ENCODE measurements at places on chromosomes 3 and 15.
A peak's percentile ranks its signal among the peaks of the same experiment; 100 is the strongest.

- no peak overlapping the region for H3K27ac ChIP-seq
- H3K4me1 ChIP-seq = no peaks in the 10 kb centered on the region
- H3K4me3 ChIP-seq = no peak overlapping the region
- peaks cover 59% of the 10 kb centered on the region for H3K36me3 ChIP-seq
- DNase-seq = no peak
Measured at GRCh38 chr3:44926921-44927320, 49.1 kb downstream of the ZDHHC3 start.

GRCh38 chr3:131353986-131354385 lies 27.6 kb upstream of the NUDT16 start:
- H3K27me3 ChIP-seq = no peaks in the 10 kb centered on the region
- no peaks in the 10 kb centered on the region for H3K36me3 ChIP-seq
- no peak overlapping the region for H3K27ac ChIP-seq
- H3K4me3 ChIP-seq = no peak overlapping the region
- H3K4me1 ChIP-seq = peaks cover 3% of the 10 kb centered on the region
- DNase-seq = no peak

DNA sequence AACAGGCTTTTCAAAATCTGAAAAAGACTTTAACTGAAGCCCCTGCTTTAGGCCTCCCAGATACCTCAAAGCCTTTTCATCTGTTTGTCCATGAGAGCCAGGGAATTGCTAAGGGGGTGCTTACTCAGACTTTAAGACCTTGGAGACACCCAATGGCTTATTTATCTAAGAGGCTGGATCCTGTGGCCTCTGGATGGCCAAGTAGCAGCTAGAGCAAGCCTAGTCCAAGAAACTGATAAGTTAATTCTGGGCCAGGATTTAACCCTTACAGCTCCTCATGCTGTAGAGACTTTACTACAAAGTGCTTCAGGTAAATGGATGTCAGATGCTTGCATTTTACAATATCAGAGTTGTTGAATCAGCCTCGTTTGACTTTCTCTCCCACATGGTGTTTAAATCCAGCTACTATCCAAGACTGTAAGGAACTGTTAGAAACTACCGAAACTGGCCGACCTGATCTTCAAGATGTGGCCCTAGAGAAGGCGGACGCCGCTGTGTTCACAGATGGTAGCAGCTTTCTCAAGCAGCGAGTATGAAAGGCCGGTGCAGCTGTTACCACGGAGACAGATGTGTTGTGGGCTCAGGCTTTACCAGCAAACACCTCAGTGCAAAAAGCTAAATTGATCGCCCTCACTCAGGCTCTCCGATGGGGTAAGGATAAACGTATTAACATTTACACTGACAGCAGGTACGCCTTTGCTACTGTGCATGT lies 3.3 kb downstream of the DET1 start:
- H3K27ac ChIP-seq = no peak overlapping the region
- H3K27me3 ChIP-seq = no peaks in the 10 kb centered on the region
- peaks cover 3% of the 10 kb centered on the region for H3K4me1 ChIP-seq

DNA sequence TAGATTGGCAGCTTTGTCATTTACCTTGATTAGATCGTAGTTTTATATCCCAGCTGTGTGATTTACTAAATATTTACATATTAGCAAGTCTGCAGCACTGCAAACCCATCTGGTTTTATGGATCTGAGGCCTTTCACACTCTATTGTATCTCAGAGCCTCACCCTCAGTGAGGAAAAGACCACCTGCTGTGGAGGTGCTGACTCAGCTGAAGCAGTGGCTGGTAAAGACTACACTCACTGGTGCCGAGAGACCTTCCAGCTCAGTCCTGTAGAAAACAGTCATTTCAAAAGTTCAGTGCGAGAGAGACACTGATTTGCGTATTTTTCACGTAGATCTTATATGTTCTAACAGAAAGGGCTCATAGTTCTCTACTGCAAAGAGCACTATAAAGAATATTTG lies 307.8 kb upstream of the TPM1 start:
- no peaks in the 10 kb centered on the region for H3K4me1 ChIP-seq
- peaks cover 47% of the 10 kb centered on the region for H3K36me3 ChIP-seq
- no peak overlapping the region for H3K27ac ChIP-seq
- no peaks in the 10 kb centered on the region for H3K27me3 ChIP-seq
- no peak for DNase-seq

GRCh38 chr15:36701336-36701735 lies 121.9 kb downstream of the CDIN1 start:
- H3K36me3 ChIP-seq = no peaks in the 10 kb centered on the region
- no peaks in the 10 kb centered on the region for H3K27me3 ChIP-seq
- no peak for DNase-seq
- H3K4me3 ChIP-seq = no peak overlapping the region
- H3K27ac ChIP-seq = no peak overlapping the region
- no peaks in the 10 kb centered on the region for H3K4me1 ChIP-seq

- H3K36me3 ChIP-seq = peaks cover 33% of the 10 kb centered on the region
- DNase-seq = no peak
- no peak overlapping the region for H3K4me3 ChIP-seq
- peaks cover 28% of the 10 kb centered on the region for H3K4me1 ChIP-seq
- H3K27ac ChIP-seq = no peak overlapping the region
Measured at GRCh38 chr15:101027273-101027901, 108.2 kb downstream of the LRRK1 start.

DNA sequence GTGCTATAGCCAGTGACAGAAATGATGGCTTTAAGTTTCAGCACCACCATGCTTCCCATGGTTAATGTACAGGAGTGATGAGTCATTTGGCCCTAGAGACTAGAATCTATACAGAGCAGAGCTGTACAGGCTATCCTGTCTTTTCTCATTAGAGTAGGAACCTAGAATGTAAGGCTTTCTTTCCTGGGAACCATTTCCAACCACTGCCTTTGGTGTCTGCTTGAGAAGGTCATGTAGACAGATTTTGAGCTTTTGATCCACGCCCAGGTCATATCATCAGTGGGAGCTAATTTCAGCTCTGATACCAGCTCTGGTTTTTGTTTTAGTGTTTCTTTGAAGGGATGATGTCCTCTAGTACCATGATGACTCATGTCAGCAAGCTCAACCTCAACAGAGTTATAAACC lies 543.1 kb downstream of the NTRK3 start:
- no peaks in the 10 kb centered on the region for H3K27me3 ChIP-seq
- H3K36me3 ChIP-seq = no peaks in the 10 kb centered on the region
- no peak for DNase-seq
- H3K4me1 ChIP-seq = peaks cover 2% of the 10 kb centered on the region

DNA sequence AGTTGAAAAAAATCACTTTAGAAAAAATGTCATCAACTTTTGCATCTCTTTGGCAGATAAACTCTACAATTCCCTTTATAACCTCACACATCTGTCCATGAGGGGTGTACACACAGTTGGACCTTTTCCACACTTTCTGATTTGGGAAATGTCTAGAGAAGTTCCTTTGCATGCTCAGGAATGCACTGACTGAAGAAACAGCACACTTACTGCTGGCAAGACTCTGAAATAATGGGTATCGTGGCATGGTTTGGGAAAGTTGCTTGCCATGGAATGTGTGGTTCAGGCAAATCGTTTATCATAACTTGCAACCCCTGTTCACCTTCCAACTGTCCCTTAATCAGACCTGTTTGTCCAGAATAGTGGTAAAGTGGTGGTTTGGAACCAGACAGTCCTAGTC lies 135.3 kb upstream of the TGFBR2 start:
- H3K27ac ChIP-seq = no peak overlapping the region
- no peak overlapping the region for H3K4me3 ChIP-seq
- no peaks in the 10 kb centered on the region for H3K27me3 ChIP-seq
- DNase-seq = peak; percentile 68
- no peaks in the 10 kb centered on the region for H3K36me3 ChIP-seq

DNA sequence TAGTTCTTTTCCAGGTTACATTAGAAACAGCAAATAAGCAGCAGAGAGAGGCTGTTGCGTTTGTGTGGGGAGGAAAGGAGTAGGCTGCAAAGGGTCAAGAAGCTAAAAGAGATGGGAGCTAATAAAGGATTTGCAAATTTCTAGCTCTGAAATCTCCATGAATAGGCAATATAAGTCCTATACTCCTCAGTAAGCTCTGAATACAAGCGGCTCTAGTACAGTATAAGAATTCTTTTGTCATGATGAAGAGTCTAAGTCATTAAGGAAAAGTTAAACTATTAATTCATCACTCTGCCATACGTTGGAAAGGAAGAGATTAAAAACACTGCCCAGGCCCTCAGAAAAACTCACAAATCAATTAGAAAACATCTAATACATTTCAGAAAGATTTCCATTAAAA lies 59.3 kb downstream of the CEP152 start:
- H3K4me1 ChIP-seq = no peaks in the 10 kb centered on the region
- H3K4me3 ChIP-seq = no peak overlapping the region
- H3K36me3 ChIP-seq = no peaks in the 10 kb centered on the region
- H3K27me3 ChIP-seq = no peaks in the 10 kb centered on the region
- no peak for DNase-seq

DNA sequence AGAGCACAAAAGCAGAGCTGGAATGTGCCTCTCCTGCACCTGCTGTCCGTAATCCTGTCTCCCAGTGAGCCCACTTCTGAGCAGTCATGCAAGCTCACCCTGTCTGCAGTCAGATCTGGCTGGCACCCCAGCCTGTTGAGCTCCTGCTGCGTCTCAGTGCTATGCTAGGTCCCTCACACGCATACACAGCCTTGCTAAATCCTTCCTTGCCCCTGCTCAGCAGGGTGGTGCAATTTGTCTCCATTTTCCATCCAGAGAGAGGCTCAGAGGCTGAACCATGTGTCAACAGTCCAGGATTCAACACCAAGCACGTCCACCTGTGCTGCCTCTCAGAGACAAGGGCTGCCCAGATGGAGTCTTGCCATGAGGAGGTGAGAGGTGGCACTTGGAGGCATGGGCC lies 11.0 kb downstream of the POMGNT2 start:
- H3K4me3 ChIP-seq = no peak overlapping the region
- H3K36me3 ChIP-seq = no peaks in the 10 kb centered on the region
- H3K4me1 ChIP-seq = peaks cover 41% of the 10 kb centered on the region

DNA sequence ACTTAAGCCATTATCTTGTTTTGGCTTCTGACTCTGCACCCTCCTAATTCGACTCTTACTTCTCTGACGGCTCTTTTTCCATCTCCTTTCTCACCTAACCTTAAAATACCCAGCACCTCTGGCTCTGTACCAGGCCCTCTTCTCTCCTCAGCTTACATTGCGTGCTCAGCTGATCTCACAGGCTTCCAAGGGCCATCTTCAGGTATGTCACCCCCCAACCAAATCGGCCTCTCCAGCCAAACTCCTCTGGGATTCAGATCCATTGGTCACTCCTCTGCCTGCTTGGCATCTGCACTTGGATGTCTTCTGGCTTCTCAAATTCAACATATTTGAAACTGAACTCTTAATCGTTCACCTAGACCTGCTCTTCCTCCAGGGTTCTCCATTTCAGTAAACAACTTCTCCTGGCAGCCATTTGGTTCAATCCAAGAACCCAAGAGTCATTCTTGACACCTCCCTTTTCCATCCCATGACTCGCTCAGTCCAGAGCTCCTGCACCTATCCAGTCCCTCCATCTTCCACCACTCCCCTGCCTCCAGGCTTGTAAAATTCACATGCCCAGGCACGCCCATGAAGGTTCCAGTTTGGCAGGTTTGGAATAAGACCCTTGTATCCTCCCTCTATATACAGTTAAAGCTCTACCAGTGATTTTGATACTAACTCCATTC lies 35.2 kb upstream of the SLC41A3 start:
- H3K36me3 ChIP-seq = no peaks in the 10 kb centered on the region
- H3K27me3 ChIP-seq = peaks cover 2% of the 10 kb centered on the region
- H3K27ac ChIP-seq = no peak overlapping the region

GRCh38 chr3:170502297-170502696 lies 83.6 kb downstream of the SLC7A14 start:
- no peaks in the 10 kb centered on the region for H3K36me3 ChIP-seq
- H3K27ac ChIP-seq = no peak overlapping the region
- no peaks in the 10 kb centered on the region for H3K27me3 ChIP-seq
- no peak overlapping the region for H3K4me3 ChIP-seq

GRCh38 chr3:64105816-64106215 lies 82.5 kb upstream of the PSMD6 start:
- H3K36me3 ChIP-seq = peaks cover 8% of the 10 kb centered on the region
- H3K27me3 ChIP-seq = no peaks in the 10 kb centered on the region
- H3K4me1 ChIP-seq = peaks cover 30% of the 10 kb centered on the region
- no peak overlapping the region for H3K27ac ChIP-seq
- no peak overlapping the region for H3K4me3 ChIP-seq

DNA sequence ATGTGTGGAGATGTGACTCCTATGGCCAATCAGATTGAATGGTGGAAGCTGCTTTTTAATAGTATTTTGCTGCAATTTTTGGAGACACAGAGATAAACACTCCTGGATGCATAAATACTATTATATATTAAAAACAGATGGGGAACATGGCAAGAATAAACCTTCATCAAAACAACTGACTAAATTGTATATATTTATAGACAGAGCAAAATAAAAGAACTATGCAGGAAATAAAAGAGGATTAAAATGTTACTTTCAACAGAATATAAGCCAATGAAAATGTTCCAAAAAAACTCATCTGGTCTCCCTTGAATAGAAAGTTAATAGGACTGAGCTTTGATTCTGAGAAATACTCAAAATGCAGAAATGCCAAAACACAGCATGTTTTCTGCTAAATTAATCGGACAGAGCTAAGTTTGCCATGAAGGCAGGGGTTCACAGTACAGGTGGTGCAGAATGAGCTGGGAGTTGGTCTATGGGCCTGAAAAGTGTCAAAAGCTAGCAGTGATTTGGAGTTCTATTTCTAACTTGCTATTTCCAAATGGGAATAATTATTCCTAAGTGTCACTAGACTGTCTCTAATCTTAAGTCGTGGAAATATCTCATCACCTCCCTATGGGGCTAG lies 227.2 kb downstream of the CNTN3 start:
- H3K27ac ChIP-seq = no peak overlapping the region
- no peaks in the 10 kb centered on the region for H3K27me3 ChIP-seq
- H3K36me3 ChIP-seq = no peaks in the 10 kb centered on the region
- H3K4me3 ChIP-seq = no peak overlapping the region
- H3K4me1 ChIP-seq = peaks cover 6% of the 10 kb centered on the region

GRCh38 chr3:17845026-17845812 lies 102.8 kb upstream of the TBC1D5 start:
- no peak overlapping the region for H3K27ac ChIP-seq
- no peak overlapping the region for H3K4me3 ChIP-seq
- no peaks in the 10 kb centered on the region for H3K4me1 ChIP-seq
- H3K36me3 ChIP-seq = no peaks in the 10 kb centered on the region
- no peak for DNase-seq
